ENCODE measurements at places on chromosomes 3 and 15.

- peak; percentile 86 for DNase-seq
Measured at GRCh38 chr3:197151580-197151979, 122.0 kb upstream of the MELTF start.

- peak; percentile 73 for DNase-seq
Measured at GRCh38 chr3:42497009-42497731, 5.3 kb upstream of the VIPR1 start.

DNA sequence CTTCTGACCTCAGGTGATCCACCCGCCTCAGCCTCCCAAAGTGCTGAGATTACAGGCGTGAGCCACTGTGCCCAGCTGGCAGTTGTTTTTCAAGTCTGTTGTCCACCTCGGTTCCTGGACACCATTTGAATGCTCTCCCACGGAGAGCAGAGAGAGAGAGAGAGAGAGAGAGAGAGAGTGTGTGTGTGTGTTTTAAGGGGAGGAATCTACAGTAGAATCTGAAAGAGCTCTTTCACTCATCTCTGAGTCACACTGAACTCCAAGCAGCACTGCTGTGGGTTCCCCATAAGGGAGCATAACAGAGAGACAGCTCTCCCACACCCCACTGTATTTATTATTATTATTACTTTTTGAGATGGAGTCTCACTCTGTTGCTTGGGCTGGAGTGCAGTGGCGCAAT lies 156.6 kb downstream of the RPLP1 start:
- peak; percentile 62 for DNase-seq

DNA sequence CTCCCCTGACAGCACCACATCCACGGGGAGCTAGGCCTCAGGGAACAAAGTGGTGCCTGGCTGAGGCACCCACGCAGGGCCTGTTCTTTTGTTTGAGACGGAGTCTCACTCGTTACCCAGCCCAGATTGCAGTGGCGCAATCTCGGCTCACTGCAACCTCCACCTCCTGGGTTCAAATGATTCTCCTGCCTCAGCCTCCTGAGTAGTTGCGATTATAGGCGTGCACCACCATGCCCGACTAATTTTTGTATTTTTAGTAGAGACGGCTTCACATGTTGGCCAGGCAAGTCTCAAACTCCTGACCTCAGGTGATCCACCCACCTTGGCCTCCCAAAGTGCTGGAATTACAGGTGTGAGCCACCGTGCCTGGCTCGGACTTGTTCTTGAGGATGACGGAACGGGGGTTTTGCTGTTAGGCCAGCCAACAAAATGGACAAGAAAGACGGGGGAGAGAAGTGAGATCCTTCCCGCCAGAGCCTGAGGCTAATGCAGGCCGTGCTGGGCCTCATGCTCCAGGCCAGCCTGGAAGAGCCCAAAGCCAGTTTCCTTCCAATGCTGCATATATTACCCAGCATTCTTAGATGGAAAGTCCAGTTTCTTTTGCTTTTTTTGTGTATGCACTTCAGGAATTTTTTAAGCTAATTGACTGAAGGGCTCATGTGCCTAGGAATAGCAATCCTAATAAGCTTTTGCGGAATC lies 28.1 kb upstream of the FURIN start:
- DNase-seq, result no peak
